ENCODE measurements at places on chromosomes 1 and 21.

GRCh38 chr1:234148816-234149215 lies 224.4 kb upstream of the COA6 start:
- no peak for DNase-seq

DNA sequence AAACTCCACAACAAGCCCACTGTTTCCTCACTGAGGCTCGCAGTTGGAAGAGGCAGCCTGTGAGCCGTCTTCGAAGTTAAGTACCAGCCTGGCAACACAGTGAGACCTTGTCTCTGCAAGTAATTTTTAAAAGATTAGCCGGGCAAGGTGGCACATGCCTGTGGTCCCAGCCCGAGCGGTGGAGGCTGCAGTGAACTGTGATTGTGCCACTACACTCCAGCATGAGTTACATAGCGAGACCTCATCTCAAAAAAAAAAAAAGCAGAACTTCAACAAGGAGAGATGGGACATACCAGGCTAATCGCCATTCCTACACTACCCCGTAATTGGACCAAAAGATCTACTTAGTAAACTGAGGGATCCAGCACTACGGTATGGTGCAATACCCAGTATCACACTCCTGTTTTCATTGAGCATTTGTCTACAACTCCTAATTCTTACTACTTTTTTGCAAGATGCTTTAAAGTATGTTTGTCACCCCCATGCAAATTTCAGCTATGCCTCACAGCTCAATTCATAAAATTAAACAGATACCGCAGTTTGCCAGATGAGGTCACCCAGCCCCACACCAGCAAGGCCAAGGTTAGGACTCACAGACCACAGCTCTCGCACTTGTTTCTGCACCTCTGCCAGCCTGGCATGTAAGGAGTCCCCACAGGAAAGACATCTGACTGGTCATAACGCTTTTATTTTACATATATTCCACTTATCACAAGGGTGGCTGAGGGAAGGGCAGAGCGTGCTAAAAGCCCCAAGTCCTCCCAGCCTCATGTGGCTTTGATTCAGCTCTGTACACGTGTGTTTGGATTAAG lies 21.0 kb downstream of the SDE2 start:
- DNase-seq, result no peak

GRCh38 chr1:87636198-87636892 lies 307.7 kb downstream of the LMO4 start:
- no peak for DNase-seq

DNA sequence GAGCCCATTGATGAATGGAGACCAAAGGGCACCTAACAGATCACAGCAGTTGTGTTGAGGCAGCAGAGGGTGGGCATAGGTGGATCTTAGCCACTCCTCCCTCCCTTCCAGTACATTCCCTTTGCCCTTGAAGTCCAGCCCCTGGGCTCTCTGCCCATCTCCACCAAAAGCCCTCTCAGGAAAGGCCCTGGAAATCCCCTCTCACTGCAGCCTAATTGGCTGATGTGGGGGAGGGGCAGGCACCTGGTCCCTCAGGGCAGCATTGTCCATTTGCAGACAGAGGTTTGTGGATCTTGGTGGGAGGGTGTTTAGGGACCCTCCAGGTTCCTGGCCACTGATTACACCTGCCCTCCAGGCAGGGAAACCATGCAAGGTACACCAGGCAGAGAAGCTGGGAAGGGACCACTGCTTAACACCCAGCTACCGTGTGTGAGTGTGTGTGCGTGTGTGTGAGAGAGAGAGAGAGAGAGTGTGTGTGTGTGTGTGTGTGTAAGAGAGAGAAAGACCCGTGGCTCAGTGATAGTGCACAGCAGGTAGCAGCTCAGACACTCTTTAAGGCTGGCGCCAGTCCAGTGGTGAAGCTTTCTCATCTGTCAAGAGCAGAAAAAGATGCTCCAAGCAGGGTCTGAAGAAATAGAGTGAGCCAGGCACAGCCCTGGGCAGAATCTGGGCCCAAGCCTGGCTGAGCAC lies 71.1 kb downstream of the MATN1 start:
- no peak for DNase-seq

DNA sequence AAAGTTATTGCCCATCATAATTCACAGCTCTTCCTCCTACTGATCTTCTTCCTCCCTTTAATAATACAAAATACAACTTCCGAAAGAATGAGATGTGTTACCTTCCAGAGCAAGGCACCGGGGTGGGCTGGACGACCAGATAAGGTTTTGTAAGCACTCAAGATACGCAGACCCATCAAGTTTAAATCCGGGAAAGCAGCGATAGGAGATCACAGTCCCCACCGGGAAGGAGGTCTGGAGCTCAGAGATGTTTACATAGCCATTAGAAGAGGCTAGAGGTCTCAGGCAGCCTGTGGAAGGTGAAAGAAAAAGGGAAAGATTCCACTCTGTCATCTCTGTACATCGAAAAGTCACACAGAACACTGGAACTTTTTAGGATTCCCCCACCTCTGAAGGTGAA lies 99.4 kb downstream of the SUSD4 start:
- no peak for DNase-seq

DNA sequence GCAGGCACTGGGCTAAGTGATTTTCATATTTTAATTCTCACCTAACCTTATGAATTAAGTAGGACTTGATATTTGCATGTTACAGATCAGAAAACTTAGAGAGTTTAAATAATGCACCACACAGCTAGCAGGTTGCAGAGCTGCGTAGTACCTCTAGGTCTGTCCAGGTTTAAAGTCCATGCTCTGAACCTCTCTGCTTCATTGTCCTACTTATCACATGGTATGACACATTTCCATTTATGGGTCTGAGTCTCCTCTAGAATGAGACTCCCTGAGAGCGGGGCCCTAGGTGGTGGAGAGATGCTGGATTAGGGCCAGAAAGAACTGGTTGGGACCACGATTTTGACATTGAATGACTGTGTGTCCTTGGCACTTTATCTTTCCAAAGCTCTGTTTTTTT lies 102.5 kb upstream of the USP24 start:
- no peak for DNase-seq

DNA sequence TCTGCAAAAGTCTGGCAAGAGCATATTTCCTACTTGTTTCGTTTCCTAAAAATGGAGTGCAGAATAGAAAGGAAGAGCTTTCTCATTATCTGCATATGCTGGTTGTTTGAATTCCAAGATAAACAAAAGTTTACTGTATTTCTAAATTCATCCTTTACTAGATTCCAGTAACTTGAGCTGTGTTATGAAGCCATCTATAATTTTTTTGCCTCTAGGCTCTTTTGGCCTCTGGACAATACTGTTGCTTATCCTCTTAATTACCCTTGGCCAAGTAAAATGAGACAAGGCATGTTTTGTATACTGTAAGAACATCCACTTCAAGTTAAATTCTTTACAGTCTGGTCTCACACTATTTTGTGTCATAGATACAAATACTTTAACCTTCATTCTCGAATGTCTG lies 45.6 kb upstream of the HFM1 start:
- no peak for DNase-seq

- DNase-seq, result no peak
Observed at GRCh38 chr21:46061950-46062349, 36.0 kb upstream of the COL6A2 start.

- DNase-seq, result no peak
Observed at GRCh38 chr1:184716158-184716557, 38.5 kb downstream of the EDEM3 start.

GRCh38 chr1:225329041-225329440 lies 98.8 kb downstream of the LBR start:
- DNase-seq, result no peak

DNA sequence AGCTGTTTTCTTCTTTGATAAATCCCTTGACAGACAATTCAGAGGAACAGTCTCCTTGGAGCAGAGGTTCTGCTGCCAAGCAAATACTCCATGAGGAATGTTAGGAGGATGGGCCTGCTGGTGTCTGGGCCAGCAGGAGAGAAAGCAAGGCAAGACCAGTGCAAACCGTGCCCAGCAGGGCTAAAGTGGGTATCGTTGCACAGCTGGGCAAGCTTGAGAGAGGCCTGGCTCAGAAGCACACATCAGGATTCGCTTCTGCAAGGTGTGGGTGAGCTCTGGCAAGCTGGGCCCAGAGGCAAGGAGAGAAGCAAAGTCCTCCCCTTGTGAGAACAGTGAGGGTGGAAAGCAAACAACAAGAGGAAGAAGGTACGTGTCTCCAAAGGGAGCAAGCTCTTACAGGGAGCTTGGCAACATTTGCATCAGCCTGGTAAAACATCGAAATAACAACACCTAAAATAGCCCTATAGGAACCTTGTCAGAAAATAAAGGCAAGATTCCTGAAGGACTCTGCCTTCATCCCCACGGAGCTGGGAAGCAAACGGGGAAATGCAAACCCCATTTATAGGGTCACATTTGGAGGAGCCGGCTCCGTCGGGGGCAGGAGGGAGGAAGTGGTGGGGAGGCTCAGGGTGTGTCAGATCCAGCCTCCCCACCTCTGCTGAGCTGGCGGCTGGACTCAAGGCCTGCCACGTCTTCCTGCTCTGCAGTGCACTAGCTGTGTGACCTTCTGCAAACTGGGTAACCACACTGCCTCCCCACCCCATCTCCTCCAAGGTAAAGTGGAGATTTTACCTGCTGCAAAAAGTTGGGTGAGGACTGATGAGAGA lies 62.3 kb upstream of the HIVEP3 start:
- no peak for DNase-seq

- DNase-seq, result no peak
Observed at GRCh38 chr1:14136152-14136763, 436.3 kb downstream of the PRDM2 start.

- DNase-seq, result no peak
Observed at GRCh38 chr1:236762410-236762809, 32.7 kb upstream of the MTR start.

- no peak for DNase-seq
Observed at GRCh38 chr1:180927348-180927747, 14.7 kb downstream of the KIAA1614 start.

All from effector CD4-positive, alpha-beta T cell (primary cell).